Activated CD4-positive, alpha-beta T cell treated with anti-CD3 and anti-CD28 coated beads for 4 hours (primary cell): ENCODE measurements at places on chromosomes 6 and 20.

DNA sequence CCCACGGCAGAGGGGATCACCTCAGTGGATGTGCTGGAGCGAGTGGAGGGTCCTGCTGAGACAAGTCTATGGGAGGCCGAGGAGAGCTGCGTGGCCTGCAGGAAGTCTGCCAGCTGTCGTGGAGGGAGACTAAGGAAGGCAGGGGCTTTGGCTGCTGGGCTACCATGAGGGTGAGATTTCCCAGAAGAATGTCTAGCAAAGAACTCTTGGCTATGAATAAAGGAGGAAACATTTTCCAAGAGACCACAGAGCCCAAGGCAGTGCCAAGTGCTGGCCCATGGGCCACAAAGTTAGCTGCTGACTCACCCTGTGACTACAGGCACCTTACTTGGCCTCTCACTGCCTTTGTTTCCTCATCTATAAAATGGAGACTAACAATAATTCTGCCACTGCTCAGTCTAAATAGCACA is 73.4 kb downstream of the PRDM1 start:
- DNase-seq: no peak

GRCh38 chr20:1035466-1035865 is 33.4 kb upstream of the RSPO4 start:
- DNase-seq: no peak

DNA sequence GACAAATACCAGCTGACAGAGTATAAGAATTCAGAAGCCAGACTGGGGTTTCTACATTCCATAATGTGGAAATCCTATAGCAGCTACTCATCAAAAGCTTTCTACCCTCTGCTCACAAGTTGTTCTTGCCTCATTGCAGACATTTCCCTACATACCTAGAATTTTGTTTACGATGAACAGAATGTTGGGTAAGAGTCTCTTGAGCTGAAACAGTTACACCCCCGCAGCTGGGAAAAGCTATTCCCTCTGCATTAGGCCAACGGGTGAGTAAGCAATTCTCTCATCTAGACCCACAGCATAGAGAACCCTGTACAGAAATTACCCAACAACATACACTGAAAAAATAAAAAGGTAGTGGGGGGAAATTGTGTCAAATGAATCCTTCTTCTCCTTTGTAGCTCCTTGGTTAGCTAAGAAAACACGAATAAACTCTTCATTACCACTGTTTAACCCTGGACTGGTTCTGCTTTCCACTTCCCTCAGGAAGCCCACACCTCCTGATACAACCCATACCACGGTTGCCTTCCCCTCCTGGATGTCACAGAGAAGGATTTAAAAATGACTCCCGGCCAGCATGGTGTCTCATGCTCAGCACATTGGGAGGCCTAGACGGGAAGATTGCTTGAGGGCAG is 215.0 kb upstream of the SHLD1 start:
- no peak for DNase-seq

GRCh38 chr6:33790379-33790778 is 1.4 kb upstream of the LEMD2 start:
- no peak for DNase-seq

DNA sequence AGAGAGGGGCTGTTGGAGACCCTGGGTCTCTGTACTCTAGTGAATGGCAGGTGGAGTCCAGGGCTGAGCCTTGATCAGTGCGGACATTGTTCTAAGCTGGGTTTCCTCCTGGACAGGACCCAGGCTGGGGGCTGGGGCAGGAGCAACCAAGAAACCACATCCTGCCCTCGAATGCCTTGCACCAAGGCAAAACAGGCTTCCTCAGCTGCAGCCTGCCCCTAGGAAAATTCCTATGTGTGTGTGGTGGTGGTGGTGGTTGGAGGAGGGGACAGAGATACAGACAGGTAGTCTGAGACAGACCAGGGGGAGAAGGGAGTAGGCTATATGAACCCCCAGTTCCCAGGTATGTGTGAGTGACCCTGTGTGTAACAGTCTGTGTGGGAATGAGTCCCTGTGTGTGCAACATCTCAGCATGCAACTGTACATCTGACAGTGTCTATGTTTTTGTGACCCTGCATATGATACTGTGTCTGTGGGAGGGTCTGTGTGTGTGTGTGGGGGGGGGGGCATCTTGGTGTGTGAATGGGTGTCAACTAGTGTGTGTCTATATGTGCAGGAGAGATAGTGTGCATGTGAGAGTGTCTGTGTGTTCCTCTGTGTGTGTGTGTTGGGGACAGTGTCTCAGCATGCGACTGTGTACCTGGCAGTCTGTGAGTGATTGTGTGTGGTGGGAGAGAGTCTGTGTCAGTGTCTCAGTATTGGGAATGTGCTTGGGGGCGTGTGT is 3.0 kb downstream of the GLP1R start:
- no peak for DNase-seq

- DNase-seq: no peak
Observed at GRCh38 chr6:163841326-163841725, 426.8 kb downstream of the QKI start.
